ENCODE measurements at places on chromosomes 3 and 15.

- H3K27ac ChIP-seq = no peak overlapping the region
- H3K27me3 ChIP-seq = peaks cover 3% of the 10 kb centered on the region
- no peaks in the 10 kb centered on the region for H3K4me1 ChIP-seq
- DNase-seq = no peak
- H3K36me3 ChIP-seq = no peaks in the 10 kb centered on the region
These were observed 36.5 kb downstream of the SLC6A20 start for GRCh38 chr3:45759851-45760250.

GRCh38 chr15:73355612-73356265, 13.0 kb downstream of the HCN4 start:
- H3K27ac ChIP-seq = no peak overlapping the region
- H3K36me3 ChIP-seq = no peaks in the 10 kb centered on the region
- H3K4me3 ChIP-seq = no peak overlapping the region
- peaks cover 13% of the 10 kb centered on the region for H3K27me3 ChIP-seq
- DNase-seq = no peak

- peak; percentile 91 for DNase-seq
- H3K4me3 ChIP-seq = no peak overlapping the region
- no peak overlapping the region for H3K27ac ChIP-seq
- H3K36me3 ChIP-seq = no peaks in the 10 kb centered on the region
- peaks cover 3% of the 10 kb centered on the region for H3K4me1 ChIP-seq
These were observed 16.9 kb downstream of the TCAIM start for GRCh38 chr3:44355362-44356033.

DNA sequence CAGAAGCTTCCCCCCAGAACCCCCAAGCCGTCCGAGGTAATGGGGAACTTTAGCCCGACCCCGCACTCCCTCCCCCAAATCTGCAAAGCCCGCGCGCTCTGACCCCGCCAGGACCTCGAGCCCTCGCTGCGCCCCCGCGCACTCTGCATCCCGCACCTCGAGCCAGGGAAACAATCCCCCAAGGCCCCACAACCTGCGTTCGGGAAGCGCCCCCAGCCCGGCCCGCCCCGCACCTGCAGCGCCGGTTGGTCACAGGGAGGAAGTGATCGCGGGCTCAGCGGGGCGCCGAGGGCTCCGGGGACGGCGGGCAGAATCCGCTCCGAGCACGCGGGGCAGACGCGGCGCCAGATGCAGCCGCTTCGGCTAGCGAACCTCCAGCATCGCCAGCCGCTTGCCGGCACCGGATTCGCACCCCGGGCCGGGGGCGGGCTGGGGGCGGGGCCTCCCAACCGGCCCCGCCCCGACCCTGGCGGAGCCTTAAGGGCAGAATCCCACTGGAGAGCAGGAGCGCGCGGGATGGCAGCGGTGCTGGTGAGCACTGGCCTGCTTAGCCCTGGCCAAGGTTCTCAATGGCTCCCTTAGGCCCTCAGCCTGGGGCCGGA, at the start of gene CAMKV:
Gene CAMKV, minus strand, starts transcription at position 382 of the 602 bp plus-strand sequence. CDS start 7,518 bp downstream, outside the sequence.
- H3K4me3 ChIP-seq = no peak within 1 kb of the TSS
- H3K27ac ChIP-seq = no peak within 1 kb of the TSS
- H3K27me3 ChIP-seq = peaks cover 45% of the 10 kb centered on the region
- H3K36me3 ChIP-seq = no peaks in the 10 kb centered on the region

- peaks cover 15% of the 10 kb centered on the region for H3K4me1 ChIP-seq
- H3K27ac ChIP-seq = peak overlapping the region; percentile 63
- peak overlapping the region; percentile 55 for H3K4me3 ChIP-seq
- peak; percentile 83 for DNase-seq
These were observed 58.8 kb downstream of the CLASP2 start for GRCh38 chr3:33658991-33659848.

GRCh38 chr3:176354843-176355242, 842.4 kb downstream of the TBL1XR1 start:
- no peak overlapping the region for H3K27ac ChIP-seq
- no peak overlapping the region for H3K4me3 ChIP-seq
- DNase-seq = no peak
- no peaks in the 10 kb centered on the region for H3K36me3 ChIP-seq
- H3K27me3 ChIP-seq = no peaks in the 10 kb centered on the region

DNA sequence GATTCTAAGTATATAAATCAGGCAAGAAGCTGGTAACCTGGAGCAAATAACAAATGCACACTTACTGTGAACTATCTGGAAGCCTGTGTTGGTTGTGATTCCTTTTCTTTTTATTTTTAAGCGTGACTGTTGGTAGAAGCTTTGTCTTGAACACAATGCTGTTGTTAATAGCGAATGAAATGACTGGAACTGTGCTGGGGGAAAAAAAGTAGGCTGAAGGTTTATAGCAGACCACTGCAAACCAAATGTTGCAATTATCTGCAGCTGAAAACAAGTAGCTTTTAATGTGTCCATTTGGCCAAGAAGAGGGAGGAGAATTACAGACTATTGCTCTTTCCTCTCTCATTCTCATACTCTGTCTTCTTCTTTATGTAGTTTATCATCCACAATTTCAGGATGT, 184.5 kb upstream of the DNAJC19 start:
- H3K27ac ChIP-seq = no peak overlapping the region
- no peak for DNase-seq
- no peaks in the 10 kb centered on the region for H3K4me1 ChIP-seq
- no peak overlapping the region for H3K4me3 ChIP-seq

DNA sequence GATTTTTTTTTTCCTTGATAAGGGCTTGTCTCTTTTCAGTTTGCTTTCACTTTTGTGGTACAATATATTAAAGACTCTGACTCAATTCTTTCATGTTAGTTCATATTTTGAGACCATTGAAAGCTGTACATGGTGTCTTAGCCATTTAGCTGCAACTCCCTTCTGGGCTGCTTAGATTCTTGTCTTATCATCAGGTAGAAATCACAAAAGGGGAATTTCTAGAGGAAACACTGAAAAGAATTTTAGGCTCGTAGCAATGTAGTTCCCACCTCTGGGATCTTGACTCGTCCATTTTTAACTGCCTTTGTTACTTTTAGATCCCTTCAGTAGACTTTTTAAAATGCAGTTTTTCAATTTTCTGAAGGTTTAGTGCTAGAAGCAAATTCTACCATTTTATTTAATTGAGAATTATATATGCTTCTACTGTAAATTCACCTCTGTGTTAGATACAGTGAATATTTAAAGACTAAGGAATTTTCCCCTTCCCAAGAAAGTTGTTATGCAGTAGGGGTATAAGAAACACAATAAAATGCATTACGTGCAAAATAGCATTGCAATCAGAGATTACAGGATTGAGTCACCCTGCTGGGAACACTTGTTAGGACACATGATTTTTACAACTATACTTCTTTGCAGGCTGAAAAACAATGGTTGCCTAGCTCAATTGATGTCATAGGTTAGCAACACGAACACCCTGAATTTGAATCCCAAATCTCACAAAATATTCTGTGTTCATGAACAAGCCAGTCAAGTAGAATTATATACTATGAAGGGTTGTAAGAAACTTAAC, 772.7 kb downstream of the PDCD6IP start:
- no peaks in the 10 kb centered on the region for H3K4me1 ChIP-seq
- DNase-seq = no peak
- H3K27ac ChIP-seq = no peak overlapping the region
- no peak overlapping the region for H3K4me3 ChIP-seq
- H3K36me3 ChIP-seq = no peaks in the 10 kb centered on the region
- no peaks in the 10 kb centered on the region for H3K27me3 ChIP-seq

DNA sequence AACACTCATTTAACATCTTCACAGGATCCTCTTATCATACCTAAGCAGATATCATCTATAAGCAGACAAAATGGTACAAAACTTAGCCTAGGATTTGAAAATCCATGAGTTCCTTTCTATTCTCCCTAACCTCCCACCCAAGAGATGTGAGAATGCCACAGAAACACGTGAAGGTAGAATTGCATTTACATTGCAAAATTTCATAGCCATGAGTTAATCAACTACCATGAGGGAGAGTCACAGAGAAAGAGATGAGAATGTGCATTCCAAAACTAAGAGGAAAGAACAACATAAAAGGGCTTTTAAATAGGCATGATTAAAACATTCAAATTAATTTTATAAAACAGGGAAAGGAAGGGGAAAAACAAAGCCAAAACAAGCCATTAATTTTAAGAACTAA, 806.2 kb downstream of the NTRK3 start:
- H3K27me3 ChIP-seq = no peaks in the 10 kb centered on the region
- DNase-seq = peak; percentile 11
- H3K4me3 ChIP-seq = no peak overlapping the region

GRCh38 chr3:170622369-170623159, 36.7 kb upstream of the SLC7A14 start:
- peaks cover 12% of the 10 kb centered on the region for H3K4me1 ChIP-seq
- H3K36me3 ChIP-seq = no peaks in the 10 kb centered on the region
- peak overlapping the region; percentile 78 for H3K27ac ChIP-seq
- no peak overlapping the region for H3K4me3 ChIP-seq

DNA sequence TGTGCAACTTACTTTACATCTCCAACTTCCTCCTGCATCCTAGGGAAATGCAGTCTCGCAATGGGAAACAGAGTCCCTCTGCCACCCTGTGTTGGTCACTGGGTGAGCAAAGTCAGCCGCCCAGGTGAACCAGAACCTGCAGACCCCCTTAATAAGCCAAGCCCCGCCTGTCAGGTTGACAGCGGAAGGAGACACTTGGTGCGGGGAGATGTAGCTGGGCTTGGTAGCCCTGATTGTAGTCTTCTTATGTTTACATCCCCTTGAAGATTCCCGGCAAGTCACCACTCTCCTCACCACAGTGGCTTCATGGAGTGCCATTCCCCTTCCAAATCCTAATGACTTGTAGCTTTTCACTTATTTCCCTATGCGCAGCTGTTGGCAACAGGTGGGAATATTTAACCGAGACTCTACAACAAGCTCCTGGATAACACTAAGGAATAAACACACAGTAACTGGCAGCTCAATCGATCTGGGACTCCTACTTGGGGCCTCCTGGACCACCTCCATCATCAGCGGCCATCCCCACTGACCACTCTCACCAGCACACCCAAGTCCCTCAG, 17.7 kb upstream of the CLSTN2 start:
- no peaks in the 10 kb centered on the region for H3K36me3 ChIP-seq
- H3K27me3 ChIP-seq = no peaks in the 10 kb centered on the region
- H3K27ac ChIP-seq = no peak overlapping the region
- H3K4me1 ChIP-seq = no peaks in the 10 kb centered on the region
- no peak overlapping the region for H3K4me3 ChIP-seq

GRCh38 chr3:50150863-50151686, 4.0 kb upstream of the SEMA3F start:
- no peaks in the 10 kb centered on the region for H3K4me1 ChIP-seq
- no peak overlapping the region for H3K4me3 ChIP-seq
- H3K27me3 ChIP-seq = peaks cover 6% of the 10 kb centered on the region
- no peak overlapping the region for H3K27ac ChIP-seq
- H3K36me3 ChIP-seq = no peaks in the 10 kb centered on the region

- no peaks in the 10 kb centered on the region for H3K27me3 ChIP-seq
- DNase-seq = no peak
- H3K36me3 ChIP-seq = peaks cover 6% of the 10 kb centered on the region
- no peak overlapping the region for H3K4me3 ChIP-seq
These were observed 7.4 kb downstream of the CISH start for GRCh38 chr3:50604110-50604621.

GRCh38 chr3:20405744-20406143, 219.7 kb upstream of the SGO1 start:
- no peaks in the 10 kb centered on the region for H3K27me3 ChIP-seq
- no peak overlapping the region for H3K4me3 ChIP-seq
- no peaks in the 10 kb centered on the region for H3K4me1 ChIP-seq
- DNase-seq = peak; percentile 88
- H3K27ac ChIP-seq = no peak overlapping the region

DNA sequence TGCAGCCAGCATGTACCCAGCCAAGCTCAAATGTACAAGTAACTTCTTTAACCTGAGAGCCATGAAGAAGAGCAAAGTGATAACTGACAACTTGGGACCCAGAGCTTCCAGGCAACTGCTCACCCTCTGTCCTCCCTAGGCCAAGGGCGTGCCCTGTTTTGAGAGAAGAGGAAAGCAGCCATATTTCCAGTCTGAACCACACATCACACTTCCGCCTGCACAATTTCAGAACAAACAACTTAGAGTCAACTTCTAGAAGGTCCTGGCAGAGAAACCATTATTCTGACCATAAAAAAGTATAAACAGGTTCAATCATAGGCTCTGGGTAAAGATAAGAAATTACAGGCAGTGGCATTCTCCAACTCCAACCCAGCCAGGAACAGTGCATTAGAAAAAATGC, 50.1 kb downstream of the ITGB5 start:
- peaks cover 42% of the 10 kb centered on the region for H3K4me1 ChIP-seq
- peak overlapping the region; percentile 72 for H3K27ac ChIP-seq
- H3K4me3 ChIP-seq = no peak overlapping the region
- no peaks in the 10 kb centered on the region for H3K27me3 ChIP-seq
- no peak for DNase-seq

GRCh38 chr3:97931218-97931617, 41.0 kb downstream of the RIOX2 start:
- peaks cover 2% of the 10 kb centered on the region for H3K4me1 ChIP-seq
- H3K36me3 ChIP-seq = no peaks in the 10 kb centered on the region
- no peak for DNase-seq
- H3K4me3 ChIP-seq = no peak overlapping the region
- H3K27me3 ChIP-seq = no peaks in the 10 kb centered on the region

DNA sequence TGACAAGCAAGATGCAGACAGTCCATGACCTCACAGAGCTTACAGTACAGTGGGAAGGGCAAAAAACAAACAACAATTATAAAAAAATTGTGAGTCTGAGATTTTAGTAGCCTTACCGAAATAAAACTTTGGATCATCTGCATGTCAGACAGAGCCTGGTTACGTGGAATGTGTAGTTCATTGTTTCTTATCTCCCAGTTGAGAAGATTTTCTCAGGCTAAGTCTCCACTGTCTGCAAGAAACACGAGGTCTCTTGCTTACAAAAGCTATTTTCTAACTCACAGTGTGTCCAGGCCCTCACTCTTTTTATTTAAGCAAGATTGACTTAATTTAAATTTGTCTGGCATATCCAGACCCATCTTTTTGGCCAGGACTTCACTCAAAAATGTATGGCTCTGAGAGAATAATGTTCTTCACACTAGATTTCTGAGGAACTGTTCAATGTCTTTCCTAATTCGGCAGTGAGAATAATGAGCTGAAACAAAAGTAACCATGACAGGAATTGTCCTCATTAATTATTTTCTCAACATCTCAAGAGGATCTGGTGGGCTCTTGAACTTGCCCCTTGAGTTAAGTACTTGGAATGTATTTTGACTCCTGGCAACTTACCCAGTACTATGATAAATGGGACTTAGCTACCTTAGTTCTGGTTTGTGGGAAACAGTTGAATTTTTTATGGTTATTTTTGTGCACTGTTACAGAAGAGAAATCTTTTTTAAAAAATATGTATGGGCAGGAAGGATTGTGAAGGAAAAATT, 265.1 kb upstream of the COL8A1 start:
- no peak overlapping the region for H3K27ac ChIP-seq
- H3K4me1 ChIP-seq = no peaks in the 10 kb centered on the region
- no peaks in the 10 kb centered on the region for H3K27me3 ChIP-seq
- no peaks in the 10 kb centered on the region for H3K36me3 ChIP-seq
- no peak overlapping the region for H3K4me3 ChIP-seq

GRCh38 chr3:186109897-186110803, 1.3 kb upstream of the ETV5 start:
- peak; percentile 30 for DNase-seq
- H3K27ac ChIP-seq = peak overlapping the region; percentile 91
- peak overlapping the region; percentile 62 for H3K4me3 ChIP-seq
- peaks cover under 1% of the 10 kb centered on the region for H3K27me3 ChIP-seq
- H3K4me1 ChIP-seq = peaks cover 12% of the 10 kb centered on the region
- no peaks in the 10 kb centered on the region for H3K36me3 ChIP-seq

Data from fibroblast of lung (primary cell).